Kidney capillary endothelial cell (primary cell): ENCODE measurements at places on chromosomes 2 and 18.
A peak's percentile ranks its signal among the peaks of the same experiment; 100 is the strongest.

GRCh38 chr2:26477126-26477910, 606 bp downstream of the OTOF start:
- no peak for DNase-seq

DNA sequence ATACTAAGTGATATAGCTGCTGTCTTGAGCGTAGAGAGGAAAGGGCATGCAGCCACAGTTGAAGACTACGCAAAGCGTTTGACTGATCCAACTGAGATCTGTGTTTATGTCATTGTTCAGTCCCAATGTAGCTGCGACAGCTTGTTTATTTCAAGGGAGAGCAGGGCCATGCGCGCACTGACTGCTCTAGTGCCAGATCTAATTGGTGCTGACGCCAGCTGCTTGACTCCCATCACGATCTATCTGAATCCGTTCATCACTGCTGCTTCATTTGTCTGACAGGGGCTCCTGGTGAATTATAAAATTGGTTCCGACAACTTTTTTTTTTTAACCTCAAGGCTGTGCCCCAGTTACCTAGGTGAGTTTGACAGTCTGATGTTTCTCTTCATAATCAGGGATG, 75.7 kb downstream of the CHST9 start:
- DNase-seq = no peak

DNA sequence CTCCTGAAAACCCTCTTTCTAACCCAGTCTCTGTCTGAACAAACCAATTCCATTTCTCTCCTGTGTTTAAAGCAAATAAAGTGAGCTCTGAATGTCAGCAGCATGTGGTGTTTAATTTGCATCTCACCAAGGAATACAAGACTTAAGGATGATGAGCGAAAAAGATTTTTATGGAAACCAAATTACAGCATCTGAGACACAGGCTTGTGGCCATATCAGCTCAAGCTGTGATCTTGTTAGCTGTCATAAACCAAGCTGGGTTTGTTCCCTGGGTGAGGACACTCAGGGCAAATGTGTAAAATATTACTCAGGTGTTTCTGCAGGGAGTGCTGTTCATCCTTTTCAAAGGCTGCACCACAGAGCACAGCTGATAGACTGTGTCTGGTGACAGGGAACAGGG, 129.3 kb upstream of the REV1 start:
- DNase-seq = no peak

GRCh38 chr2:159285929-159286708, at the start of gene WDSUB1:
TSS of gene WDSUB1 (minus strand) at chr2:159286703. CDS start at chr2:159283069, 3,634 bp downstream.
- peak; percentile 10 for DNase-seq

DNA sequence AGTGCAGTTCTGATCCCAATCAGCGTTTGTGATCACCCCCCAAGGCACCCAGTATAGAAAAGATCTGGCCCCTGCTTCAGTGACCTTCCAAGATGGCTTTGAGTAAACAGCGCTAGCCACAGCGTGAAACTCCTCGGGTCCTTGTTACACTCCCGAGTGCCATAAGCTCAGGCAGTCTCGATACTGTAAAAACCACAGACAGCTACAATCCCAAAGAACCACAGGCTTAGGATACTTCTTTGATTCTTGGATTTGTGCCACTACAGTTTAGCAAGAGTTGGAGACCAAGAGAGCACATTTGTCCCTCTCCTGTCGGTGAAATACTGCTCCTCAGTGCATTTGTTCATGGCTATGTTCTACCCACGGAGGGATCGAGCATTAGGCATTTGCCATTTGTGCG, 352.5 kb upstream of the ZNF521 start:
- DNase-seq = no peak

DNA sequence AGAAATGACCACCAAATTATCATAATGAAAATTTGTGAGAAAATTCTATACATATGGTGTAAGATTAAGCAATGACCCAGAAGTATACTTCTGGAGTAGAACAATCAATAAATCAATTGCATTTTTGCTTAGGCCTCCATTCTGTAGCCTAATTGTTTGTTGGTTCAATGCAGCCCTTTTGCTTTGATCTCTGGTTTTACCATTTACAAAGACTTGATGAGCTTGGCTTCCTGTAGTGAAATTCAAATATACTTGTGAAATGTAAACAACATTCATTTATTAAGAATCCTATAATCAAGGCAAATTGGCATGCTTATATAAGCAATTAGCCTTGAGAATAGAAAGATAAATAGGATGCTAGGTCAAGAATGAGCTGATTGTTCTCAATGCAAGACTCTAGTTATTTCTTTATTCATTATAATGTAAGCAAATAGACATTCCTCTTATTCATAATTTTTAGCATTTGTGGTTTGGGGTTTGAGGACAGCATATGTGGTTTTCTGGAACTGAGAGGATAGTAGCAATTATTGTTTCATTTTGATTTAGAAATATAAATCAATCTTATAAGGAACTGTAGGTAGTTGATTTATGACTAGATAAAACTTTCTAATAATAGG, 9.7 kb downstream of the FMNL2 start:
- DNase-seq = no peak

DNA sequence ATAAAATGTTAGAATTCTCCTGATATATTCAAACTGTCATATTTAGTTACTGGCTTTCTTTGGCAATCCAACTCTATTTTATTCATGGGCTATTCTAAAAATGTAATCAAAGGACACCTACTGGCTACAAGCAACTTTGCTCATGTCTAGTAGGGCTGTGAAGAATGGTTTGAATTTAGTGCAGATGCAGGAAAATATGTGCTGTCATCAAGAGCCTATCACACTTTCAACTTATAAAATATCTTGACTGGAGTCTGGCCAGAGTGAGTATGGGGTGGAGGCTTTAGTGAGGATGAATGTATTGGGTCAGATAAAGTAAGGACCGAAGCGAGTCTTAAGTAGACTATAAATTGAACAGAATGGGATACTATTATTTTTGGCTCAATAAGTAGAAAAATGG, 343.4 kb upstream of the SPRED2 start:
- no peak for DNase-seq

DNA sequence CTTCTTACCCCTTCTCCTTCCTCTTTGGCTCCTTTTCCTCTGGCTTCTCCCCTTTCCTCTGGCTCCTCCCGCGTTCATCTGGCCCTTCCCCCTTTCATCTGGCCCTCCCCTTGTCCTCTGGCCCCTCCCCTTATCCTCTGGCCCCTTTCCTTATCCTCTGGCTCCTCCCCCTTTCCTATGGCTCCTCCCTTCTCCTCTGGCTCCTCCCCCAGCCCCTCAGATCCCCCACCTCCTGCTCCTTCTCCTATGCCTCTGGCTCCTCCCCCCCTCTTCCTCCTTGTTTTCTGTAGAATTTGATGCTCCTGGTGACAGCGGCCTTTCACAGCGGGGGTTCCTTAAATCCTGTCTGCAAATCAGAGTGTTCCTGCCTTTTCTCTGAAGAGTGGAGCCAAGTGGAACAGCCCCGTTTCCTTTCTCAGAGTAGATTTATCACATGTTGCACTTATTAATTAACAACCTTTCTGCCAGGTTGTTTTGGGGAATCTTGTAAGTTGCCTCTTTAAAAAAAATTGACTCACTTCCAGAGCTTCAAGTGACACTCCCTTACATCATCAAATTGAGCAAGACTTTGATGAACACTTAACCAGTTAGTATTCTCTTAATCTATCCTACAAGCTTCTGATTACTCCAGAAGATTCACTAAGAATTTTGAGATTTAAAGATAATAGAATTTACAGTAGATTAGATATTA, 27.9 kb downstream of the FABP1 start:
- DNase-seq = no peak

- no peak for DNase-seq
Observed at GRCh38 chr2:146317959-146318358, 1526.9 kb upstream of the ACVR2A start.

DNA sequence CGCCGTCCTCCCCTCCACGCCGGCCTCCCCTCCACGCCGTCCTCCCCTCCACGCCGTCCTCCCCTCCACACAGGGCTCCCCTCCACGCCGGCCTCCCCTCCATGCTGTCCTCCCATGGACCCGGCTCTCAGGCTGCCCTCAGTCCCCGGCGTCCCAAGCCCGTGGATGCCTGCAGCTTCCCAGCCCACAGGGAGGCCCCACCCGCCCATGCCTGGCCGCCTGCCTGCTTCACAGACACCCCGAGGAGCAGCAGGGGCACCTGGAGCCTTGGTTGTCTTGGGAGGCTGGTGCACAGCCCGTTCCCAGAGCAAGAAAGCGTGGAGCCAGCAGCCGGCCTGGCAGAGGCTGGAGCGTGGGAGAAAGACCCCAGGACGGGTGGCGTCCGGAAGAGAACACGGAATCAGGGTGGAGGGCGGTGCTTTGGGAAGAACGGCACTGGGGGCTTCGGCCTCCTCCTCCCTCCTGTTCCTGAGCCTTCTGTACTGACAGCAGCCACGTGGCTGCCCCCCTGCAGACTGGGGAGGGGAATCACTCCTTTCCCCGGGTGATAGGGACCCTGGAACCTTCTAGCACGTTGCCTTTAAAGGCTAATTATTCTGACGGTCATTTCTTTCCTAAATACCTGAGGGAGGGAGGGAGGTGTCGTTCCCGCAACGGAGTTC, 26.2 kb upstream of the KCNG2 start:
- no peak for DNase-seq

DNA sequence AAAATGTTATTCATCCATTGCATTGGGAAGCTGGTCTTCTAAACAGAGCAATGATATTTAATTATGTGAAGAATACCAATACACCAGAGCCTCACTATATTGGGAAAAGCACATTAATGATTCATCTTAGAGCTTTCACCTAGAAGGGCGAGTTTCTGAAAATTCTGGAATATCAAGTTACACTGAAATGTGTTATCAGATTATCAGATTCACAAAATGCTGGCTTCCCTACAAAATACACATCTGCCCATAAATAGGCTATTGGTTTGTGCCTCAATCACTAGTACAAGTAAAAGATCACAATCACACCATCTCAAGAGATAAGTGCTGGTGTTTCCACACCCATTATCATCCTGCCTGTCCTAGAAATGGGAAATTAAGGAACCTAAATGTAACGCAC, 200.7 kb downstream of the TMEM163 start:
- no peak for DNase-seq

DNA sequence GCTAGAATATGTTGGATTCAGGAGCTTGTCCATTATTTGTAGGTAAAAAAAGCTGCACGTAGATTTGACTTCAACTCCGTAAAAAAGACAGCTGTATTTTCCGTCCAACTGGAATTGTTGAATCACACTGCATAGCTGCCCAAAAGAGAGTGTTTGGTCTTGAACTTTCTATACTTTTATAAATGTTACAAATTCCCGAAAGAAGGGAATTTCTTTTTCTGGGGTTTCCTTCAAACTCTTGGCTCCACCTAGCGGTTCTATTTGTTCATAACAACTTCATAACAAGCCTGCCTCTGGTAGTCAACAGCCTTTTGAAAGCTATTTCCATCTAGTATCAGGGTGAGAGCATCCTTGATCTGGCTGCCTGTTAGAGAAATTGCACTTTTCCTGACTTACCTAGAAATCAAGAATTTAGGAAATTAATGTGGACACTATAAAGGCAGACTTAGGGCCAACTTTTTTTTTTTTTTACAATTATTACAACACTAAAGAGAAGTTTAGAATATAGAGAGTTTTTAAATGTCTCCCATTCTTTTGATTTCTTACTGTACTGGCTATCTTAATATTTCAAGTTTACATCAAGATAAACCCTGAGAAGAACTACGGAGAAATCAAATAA, 48.1 kb downstream of the TMEM185B start:
- peak; percentile 68 for DNase-seq

DNA sequence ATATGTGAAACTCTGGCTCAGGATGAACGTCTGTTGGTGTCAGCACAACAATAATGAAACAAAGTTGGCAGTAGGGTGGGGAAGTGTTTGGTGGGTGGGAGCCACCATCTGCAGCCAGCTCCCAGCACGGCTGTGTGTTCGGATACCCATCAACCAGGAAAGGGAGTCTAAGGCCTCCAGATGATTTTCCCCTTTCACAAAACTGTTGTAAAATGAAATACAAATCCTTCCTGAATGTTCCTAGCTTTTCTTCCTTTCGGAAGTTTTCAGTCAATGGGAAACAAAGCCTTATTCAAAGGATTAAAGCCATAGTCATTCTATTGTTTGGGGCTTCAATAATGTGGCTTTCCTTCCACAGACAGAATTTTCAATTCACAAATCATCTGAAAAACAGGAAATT, 14.5 kb upstream of the DARS1 start:
- DNase-seq = no peak

GRCh38 chr2:98749066-98749450, 18.1 kb upstream of the MGAT4A start:
- no peak for DNase-seq

GRCh38 chr2:85445316-85446295, 27.1 kb downstream of the SH2D6 start:
- DNase-seq = no peak

DNA sequence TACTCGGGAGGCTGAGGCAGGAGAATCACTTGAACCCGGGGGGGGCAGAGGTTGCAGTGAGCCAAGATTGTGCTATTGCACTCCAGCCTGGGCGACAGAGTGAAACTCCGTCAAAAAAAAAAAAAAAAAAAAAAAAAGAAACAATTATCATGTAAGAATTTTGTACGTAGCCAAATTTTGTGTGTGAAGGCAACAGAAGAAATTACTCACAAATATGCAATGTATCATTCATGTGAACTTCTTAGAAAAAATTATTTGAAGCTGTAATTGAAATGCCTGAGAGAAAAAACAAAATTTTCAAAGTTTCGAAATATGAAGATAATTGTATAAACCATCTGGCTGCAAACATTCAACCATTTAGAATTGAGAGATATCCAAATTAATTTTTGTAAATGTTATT, 204.8 kb upstream of the PARD3B start:
- DNase-seq = no peak

- DNase-seq = no peak
Observed at GRCh38 chr2:203878063-203878462, 10.5 kb downstream of the CTLA4 start.

- no peak for DNase-seq
Observed at GRCh38 chr2:232026910-232027309, 65.4 kb downstream of the DIS3L2 start.

DNA sequence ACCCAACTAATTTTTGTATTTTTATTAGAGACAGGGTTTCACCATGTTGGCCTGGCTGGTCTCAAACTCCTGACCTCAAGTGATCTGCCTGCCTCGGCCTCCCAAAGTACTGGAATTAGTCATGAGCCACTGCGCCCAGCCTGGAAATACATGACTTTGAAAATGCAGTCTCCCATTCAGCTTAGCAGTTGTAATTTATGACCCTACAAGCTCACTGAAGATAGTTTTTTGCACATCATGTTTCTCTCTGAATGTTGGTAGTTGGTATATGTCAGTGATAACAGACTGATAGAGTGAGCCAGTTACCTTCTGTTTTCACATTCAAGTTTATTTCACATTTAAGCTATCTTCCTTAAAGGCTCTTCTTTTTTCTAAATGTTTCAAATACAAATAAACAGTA, 7.1 kb downstream of the WDR7 start:
- DNase-seq = no peak
